C1 segment of cervical spinal cord (tissue), 14 donors: ENCODE measurements at places on chromosomes 1 and 21.

- DNase-seq, result no peak
Measured at GRCh38 chr1:233819042-233819441, 85.4 kb upstream of the SLC35F3 start.

DNA sequence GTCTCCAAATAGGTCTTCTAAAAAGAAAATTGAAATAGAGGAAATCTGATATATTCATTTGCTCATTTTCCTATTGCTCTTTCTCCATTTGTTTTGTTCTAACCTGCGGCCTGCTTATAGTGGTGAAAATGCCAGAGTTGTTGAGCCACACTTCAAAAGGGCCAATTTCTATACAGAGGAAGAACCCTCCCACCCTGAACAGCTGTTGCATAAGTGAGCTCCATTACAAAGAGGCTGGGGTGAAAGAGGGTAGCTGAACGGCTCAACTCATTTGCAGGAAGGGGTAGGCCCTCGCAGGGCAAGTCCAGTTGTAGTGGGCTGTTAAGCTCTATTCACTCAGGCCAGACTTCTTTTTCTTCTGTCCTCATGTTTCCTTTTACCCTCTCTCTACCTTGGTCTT, 8.8 kb downstream of the ADCY10 start:
- no peak for DNase-seq

DNA sequence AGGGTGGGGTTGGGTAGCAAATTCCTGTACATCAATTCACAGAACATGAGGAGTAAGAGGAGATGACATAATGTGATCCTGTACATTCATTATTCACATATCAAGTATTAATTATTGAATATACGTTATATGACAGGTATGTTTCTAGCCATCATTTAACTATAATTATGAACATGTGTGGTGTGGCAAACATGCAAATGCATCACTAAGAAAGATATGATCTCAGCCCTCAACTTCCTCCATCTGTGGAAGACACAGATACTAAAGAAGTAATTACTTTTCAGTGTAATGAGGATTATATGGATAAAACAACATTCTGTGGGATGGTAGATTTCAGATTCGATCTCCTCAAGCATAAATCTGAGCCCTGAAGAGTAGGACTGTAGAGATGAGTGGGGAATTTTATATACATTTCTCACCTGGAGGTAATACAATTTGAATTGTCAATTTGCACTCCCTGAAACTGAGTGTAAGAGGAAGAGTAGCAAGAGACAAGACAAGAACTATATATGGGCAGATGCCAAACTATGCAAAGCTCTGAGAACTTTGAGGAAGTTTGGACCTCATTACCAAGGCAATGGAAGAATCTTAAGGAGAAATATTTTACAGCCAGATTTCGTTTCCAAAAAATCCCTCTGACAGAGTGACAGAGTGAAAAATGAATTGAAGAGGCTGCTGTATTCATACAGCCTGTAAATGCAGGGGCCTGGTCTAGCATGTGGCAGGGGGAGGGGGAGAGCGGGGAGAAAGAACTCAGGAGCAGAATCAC, 275.5 kb downstream of the TPR start:
- DNase-seq, result no peak

DNA sequence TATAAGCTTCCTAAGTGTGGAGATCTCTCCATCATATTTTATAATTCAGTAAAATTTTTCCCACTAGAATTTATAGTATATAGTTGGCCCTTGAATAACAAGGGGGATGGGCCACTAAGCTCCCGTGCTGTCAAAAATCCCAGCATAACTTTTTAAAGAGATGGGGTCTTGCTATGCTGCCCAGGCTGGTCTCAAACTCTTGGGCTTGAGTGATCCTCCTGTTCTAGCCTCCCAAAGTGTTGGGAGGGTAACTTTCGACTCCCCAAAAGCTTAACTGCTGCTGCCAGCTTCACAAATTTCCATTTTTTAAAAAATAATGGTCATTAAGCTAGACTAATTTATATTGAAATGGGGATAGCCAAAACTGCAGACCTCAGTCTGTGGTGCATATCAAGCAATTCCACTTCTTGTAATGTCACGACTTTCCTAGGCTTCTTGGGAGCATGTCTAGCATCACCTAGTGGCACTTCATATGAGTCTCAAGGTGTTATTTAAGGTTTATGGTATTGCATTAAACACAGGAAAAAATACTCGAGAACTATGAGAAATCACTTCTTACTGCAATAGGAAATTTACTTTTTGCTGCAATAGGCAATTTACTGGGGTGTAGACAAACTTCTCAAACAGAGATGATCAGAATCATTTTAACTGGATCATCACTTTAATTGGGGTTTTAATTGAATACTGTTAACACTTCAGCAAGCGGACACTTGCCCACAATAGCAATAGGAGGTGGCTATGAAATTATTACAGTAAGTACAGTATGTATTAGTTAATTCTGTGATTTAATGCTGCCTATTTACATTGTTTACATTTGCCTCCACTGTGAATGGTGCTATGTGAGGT, 19.3 kb upstream of the ACTA1 start:
- DNase-seq, result no peak

DNA sequence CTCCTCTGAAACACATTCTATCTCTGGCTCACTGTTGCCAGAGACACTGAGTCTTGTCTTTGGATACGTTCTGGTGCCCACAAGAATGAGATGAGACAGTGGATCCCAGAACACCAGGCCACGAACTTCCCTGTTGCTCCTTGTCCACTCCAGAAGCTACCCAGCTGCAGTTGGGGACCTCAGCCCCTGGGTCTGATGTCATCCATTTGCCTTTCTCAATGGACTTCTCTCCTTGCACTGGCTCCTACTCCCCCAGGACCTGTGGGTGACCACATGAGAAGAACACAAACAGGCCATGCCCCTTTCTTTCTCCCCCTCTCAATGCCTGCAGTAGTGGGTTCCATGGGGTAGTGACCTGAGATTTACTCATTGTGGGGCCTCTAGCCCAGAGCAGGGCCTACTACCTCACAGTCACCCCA, 5.9 kb downstream of the NBPF1 start:
- DNase-seq, result no peak

GRCh38 chr1:170680428-170680827, 16.5 kb downstream of the PRRX1 start:
- DNase-seq, result no peak

GRCh38 chr1:37056325-37056724, 22.0 kb upstream of the GRIK3 start:
- no peak for DNase-seq

DNA sequence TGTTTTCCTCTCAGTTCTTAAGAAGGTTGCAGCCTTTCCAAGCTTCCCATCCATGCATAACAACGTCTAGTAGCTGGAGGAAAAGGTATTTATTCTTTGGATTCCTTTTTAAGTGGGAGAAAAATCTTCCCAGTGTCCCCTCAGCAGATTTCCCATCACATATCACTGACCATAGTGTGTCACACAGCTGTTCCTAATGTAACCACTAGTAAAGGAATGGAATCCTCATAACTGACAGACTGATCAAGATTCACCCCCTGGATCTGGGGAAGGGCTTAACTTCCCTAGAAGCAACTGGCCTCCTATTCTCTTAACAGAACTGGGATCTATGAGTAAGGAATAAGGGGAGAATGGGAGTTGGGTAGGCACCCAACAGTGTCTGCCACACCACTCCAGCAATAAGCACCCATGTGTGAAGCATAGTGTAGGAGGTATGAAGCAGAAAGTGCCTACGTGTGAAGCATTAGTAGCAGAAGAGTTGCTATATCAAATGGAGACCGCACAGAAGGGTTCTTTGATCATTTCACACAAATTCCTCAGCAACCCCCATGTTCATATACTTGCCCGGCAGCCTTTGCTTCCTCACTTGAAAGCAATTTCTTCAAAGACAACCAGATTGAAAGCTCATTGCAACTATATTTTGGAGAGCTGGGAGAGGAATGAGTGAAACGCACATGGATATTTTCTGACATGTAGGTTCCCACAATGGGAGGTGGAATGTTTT, 28.2 kb upstream of the DNAH14 start:
- no peak for DNase-seq

- no peak for DNase-seq
Measured at GRCh38 chr1:11307852-11308251, 34.9 kb downstream of the UBIAD1 start.

DNA sequence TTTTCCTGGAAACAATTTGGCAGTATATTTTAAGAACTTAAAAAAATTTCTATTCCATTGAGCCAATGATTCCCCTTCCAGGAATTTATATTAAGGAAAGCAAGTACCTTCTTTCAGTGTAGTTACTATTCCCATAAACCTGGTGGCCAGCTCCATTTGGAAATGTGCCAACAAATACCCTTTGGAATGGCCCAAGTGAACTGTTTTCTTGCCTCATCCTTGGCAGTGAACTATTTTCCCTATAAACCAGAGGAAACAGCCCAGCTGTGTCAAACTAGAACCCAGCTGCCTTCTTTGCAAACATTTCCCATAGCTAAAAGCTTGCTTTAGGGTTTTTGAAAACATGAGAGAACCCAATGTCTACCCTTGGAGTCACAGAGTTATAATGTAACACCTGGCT, 496.9 kb downstream of the NEGR1 start:
- no peak for DNase-seq

DNA sequence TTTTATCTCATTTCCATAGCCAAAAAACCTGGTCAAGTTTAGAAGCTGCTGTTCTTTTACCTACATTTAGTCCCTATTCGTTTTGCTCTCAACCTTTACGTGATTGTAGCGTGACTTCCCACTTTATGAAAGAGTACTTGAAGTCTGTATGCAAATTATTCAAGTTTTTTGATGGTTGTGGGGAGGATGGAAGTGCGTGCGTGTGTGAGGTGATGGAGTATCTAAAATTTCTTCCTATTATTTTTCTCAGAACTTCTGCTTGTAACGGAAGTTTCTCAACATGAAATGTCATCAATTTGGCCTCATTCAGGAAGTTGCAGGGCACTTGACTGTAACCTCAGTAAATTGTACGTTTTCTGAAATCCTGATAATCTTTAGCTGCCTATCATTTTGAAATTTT, 64.0 kb downstream of the SAMSN1 start:
- DNase-seq, result no peak

DNA sequence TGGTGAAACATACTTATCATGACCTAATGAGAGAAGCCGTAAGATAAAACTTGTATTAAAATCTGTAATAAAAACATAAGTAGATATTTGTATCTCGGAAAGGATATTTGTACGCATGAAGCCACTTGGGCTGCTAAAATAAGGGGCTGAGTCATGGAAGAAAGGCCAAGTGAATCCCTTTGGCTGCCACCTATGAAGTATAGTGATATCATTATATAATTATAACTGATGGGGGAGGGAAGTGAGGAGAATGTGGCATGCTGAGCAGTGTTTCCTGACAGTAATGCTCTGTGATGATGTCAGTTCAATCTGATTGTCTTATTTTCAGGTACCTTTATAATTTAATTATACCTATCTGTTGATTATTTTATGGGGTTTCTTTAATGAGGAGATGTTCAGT, 13.6 kb downstream of the RWDD3 start:
- DNase-seq, result no peak

GRCh38 chr1:9759939-9760338, 63.8 kb downstream of the CLSTN1 start:
- DNase-seq, result no peak

DNA sequence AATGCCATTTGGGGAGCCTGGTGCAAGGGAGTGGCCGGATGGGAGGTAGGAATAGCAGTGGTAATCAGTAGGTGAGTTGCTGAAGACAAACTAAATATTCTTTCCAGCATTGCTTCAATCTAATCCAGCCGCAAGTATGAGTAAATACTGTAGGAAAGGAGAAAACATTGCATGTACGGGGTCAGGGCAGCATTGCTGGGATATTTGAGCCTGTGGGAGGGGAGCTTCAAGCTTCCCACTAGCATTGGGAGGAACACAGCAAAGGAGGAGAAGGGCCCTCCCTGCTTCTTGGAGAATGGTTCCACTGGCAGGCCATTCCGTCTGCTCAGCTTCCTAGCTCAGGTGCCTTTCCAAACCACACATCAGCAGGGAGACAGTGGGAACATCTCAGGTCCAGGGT, 15.2 kb downstream of the CAPN2 start:
- no peak for DNase-seq

DNA sequence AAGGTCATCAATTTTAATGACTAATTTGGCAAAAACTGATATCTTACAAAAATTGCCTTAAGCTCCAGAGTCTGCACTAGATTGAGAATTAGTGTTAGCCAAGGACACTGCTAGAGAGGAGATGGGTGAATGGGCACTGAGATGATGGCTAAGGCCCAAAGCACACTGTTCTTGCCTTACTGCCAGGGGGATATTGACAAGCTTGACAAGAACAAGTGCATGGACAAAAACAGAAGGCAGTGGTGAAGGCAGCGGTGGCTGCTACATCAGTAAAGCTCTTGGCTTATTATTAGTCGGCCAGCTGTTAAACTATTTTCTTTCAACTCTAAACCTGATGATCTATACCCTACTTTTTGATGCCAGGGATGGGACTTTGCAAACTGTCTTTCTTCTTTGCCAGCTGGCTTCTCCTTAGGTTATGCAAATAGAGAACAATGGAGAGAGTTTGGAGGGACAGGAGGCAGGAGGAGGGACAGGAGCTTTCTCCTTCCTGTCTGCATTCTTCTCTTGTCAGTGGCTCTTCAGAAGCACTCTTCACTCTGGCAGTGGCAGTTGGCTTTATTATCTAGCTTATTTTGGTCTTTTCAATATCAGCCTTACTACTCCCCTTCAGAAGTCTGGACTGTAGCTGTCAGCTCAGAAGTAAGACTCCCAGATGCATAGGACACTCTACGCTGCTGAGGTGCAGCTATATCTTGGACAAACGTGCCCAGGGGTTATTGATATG, 853.5 kb upstream of the TMPRSS15 start:
- no peak for DNase-seq

DNA sequence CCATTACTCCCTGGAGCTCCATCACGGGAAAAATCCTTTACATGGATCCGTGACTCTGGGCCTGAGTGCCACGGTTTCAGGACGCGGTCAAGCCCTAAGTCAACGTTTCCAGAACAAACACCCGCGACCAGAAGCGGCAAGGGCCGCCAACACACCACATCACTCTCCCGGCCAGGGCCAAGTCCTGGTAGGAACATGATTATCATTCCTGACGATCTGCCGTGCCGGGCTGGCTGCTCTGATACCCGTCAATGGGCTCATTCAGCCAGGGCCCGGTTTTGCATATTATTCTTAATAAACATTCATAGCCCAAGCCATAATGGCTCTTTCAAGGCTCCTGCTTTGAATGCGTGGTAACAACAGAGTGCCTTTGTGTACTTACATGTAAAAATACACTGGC, 44.6 kb upstream of the SIM2 start:
- DNase-seq, result no peak

DNA sequence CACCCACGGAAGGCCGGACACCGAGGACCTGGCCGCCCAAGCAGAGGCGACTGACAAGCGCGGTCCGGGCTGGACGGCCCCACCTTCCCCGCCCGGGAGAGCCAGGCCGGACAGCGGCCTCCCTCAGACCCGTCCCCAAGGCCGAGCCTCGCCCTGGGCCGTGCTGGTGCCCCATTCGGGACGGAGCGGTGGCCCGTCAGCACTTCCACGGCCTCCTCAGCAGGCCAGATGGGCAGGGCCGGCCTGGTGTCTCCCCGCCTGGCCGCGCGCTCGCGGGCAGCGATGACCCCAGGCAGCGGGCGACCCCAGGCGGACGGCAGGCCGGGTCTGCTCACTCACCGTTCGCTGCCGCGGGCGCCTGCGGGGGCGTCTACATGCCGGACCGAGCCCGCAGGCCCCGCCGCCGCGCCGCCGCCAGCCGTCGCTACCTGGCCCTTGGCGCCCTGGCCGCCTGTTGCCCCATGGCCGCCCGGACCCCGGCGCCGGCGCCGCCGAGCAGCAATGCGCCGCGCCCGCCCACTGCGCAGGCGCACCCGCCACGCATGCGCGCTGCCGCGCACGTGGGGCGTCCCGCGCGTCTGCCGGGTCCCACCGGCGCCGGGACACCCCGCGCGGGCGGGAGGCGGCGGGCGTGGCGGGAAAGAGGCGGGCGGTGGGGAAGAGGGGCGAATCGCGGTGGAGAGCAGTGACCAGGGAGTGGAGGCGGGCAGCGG, at the start of gene NADK:
TSS of gene NADK (minus strand) at position 521 of the 713 bp plus-strand sequence. CDS start 13,064 bp downstream, outside the sequence.
- DNase-seq, result peak; percentile 60
